Neural progenitor cell (in vitro differentiated cells): ENCODE measurements at places on chromosomes 5 and 9.
A peak's percentile ranks its signal among the peaks of the same experiment; 100 is the strongest.

DNA sequence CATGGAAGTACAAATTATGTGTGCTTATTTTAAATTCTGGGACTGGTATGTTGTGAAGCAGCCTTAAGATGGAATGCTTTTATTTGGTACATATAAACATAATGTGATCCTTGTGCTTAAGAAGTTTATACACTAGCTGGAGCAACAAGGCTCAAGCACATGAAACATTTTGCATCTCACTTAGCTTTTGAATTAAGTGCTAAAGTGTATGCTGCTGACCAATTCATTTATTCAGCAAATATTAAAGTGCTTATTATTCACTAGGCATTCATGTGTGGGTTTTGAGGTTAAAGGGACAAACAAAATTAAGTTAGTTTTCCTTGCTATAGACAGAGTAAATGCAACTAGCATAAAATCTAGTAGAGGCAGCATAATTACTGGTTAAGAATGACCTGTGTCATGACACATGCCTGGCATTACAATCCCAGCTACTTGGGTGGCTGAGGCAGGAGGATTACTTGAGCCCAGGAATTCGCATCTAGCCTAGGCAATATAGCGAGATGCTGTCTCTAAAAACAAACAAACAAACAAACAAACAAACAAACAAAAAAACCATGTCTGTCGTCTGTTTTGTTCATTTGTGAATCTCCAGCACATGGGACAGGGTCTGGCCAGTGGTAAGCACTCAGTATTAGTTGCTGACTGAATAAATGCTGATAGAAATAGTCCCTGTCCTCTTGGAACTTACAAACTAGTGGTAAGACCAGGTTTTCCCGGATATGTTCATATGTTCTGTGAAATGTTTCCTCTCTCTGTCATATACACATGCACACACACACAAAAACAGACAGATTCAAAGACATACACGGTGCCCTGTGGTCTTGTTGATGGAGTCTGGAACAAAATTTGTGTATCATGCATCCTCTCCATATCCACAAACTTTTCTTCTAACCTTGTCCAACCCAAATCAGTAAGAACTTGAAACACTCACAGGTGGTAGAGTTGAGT lies 41.9 kb upstream of the TNFAIP8 start:
- peak; percentile 15 for DNase-seq

GRCh38 chr9:70557661-70558369 lies 143.4 kb upstream of the KLF9 start:
- no peak for DNase-seq

DNA sequence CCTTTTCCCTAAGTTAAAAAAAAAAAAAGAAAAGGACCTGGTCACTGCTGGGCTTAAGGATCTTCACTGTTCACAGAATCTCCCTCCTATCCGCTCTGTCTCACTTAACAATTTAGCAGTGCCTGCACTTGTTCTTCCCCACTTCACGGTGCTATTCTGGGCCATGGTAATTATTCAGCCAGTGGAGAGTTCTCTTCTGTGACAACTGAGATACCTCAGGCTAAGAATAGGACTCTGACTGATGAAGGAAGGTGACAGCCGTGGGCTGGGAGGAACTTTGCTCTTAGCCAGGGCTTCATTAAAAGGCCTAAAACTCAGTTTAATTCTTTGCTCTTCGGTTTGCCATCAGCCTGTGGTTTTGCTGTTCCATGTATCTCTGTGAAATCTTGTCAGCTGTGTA lies 51.9 kb upstream of the ENTREP1 start:
- DNase-seq = no peak

DNA sequence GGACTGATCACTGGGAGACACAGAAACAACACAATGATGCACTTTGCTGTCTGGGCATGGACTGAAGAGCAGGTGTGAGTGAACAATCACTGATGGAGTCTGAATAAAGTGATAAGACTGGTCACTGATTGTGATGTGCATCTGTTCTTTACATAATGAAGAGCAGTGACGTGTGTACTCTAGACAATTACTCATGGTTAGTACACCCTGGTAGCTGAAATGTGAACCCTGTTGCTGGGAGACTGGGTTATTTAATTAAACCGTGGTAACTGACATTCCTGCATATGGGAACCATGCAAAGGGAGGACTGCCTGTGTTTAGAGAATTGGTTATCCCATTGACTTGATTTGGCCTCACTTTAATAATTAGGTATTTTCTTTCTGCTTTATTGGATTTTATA lies 202.9 kb downstream of the NR2F1-AS1 start:
- DNase-seq = no peak

DNA sequence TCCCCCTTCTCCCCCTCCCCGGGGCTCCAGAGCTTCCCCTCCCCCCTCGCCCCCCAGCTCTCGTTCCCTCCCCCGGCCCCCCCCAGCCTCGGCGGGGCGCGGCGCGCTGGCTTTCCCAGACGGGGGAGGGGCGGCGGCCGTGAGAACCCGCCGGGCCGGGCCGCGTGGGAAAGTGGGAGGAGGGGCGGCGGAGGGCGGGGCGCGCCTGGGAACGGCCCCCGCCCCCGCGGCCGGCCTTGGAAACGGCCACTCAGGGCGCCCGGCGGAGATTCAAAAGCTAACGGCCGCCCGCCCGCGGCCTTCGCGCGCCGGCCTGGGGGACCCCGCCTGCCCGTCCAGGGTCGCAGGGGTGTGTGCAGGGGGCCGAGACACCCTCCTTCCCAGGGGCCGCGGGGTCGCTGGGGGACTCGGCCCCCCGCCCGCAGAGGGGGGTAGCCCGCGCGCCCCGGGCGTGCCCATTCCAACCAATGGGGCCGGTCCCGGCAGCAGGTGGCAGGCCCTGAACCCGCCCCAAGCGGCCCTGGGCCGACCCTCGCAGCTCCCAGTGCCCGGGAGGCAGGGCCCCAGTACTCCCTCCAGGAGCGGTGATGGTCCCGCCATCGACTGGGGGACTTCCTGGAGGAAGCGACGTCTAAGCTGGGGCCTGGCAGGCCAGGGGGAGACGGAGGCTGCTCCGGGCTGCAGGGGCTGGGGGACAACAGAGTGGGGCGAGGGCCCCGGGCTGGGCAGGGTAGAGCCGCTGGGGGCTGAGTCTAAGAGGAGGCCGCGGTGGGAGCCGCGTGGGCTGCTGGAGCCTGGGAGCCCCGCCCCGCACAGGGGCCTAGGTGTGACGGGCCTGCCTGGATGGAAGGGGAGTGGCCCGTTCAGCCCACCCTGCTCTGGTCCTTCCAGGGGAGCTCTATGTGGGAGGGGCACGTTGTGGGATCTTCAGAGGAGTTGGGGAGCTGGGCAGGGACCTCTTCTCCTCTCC lies 14.2 kb upstream of the NRARP start:
- DNase-seq = peak; percentile 81

DNA sequence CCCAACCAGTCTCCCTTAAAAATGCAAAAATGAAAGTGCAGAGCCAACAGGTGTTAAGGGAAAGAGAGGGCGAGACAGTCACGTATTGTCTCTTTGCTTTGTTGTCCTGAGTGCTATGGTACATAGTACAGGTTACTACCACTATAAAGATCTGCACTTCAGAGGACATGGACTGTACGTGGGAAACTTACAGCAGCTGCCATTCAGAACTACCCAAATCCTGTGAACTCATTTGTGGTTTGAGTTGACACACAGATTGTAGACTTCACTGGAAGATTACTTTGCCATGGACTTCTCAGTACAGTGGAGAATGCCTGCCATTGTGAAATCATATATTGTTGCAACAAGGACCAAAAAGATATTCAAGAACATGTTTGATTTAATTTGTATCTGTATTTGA lies 34.8 kb downstream of the FBXO38 start:
- no peak for DNase-seq
